ENCODE measurements at places on chromosomes 1 and 21.
A peak's percentile ranks its signal among the peaks of the same experiment; 100 is the strongest.

- no peak for DNase-seq
These were observed 28.5 kb upstream of the RLF start for GRCh38 chr1:40132383-40133311.

DNA sequence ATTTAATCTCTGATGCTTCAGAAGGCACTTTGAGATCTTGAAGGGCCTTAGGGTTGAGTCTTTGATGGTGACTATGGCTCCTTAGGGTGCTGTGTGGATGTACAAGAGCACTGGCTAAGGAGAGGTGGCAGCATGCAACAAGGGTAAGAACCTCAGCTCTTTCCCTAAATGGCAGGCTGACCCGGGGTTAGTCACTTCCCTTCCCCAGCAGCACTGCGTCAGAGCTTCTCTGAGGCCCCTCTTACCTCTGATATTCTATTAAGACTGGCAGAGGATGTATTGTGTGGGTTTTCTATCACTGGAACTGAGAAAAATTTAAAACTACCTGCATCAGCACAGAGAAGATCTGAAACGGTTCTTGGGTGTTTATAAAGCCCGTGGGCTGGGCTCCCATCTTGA lies 11.8 kb downstream of the C1orf116 start:
- DNase-seq = no peak

DNA sequence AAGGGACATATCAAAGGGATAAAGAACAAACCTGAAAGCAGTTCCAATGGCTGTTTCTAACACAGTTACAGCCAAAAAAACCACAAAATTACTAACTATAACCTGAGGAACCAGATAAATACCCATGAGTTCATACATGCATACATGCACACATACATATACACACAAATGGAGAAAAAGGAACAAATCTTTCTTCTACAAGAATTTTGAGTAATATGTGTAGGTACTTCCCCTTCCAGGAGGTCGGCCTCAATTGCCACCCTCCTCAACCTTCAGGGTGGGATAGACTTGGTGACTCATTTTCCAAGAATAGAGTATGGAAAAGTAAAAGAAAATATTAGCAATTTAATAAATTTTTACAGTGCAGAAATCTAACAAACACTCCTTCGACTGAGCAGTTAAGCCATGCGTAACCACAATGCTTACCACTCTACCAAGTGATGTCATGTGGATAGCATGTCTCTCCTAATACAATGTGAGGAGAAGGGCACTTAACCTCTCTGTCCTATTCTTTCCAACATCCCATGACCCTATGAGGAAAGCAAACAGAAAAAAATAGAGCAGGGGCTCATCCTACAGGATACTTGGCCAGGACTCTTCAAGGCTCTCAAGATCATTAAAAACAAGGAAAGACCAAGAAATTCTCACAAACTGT lies 243.0 kb upstream of the RUNX1 start:
- DNase-seq = no peak

- DNase-seq = peak; percentile 60
These were observed 27.9 kb downstream of the RGS5 start for GRCh38 chr1:163174524-163175437.

- no peak for DNase-seq
These were observed 10.9 kb upstream of the TTC22 start for GRCh38 chr1:54811739-54812655.

- no peak for DNase-seq
These were observed 13.0 kb upstream of the RNF19B start for GRCh38 chr1:32977546-32978087.

- DNase-seq = no peak
These were observed 1.5 kb downstream of the KIF1B start for GRCh38 chr1:10211805-10212410.

- no peak for DNase-seq
These were observed 317.9 kb upstream of the NFIA start for GRCh38 chr1:60764489-60764888.

GRCh38 chr1:112061056-112061455 lies 71.6 kb upstream of the KCND3 start:
- DNase-seq = no peak

DNA sequence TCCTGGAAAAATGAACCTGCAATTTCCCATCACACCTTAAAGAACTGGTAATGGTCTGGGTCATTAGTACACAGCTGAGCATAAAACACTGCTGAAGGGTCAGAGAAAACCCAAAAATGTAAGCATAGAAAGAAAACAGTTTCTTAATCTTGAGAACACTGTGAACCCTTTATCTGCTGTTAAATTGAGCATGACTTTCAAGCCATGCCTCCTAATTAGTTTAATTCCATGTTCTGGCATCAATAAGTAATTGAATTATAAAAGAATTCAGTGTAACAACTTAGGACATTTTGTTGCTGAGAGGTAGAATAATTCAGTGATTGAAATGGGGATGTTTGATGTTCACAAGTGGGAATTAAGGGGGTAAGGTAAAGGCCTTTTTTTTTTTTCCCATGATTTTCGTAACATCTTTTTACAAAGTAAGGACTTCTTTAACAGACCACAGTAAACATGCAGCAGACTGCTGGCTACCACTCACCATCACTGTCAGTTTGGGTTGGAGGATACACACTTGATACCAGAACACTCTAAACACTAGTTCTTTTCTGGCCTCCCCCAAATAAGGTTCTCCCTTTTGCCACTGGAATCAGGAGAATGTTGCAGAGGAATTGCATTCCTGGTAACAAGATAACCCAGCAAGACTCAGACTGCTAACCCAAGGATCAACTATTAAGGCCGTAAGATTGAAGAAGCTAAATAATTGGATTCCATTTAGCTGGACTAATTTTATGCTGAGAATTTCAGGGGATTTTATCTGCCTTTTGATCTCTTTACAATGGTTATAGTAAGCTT lies 3.0 kb downstream of the RWDD3 start:
- DNase-seq = no peak

DNA sequence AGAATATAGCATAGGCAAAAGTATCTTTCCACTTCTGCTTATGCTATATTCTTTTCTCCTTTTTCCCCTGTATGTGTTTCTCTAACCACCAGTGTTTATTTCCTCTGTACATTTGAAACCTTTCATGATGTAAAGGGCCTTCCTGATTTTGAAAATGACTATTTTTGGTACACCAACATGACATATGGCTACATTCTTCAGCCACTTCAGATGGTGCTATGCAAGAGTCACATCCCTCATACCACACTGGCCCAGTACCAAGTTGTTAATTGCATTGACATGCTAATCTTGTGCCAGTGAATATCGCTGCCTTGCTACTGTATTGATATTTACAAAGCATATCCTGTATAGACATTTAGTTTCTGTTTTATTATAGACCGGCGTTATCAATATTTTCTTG lies 408.7 kb downstream of the NCAM2 start:
- no peak for DNase-seq

DNA sequence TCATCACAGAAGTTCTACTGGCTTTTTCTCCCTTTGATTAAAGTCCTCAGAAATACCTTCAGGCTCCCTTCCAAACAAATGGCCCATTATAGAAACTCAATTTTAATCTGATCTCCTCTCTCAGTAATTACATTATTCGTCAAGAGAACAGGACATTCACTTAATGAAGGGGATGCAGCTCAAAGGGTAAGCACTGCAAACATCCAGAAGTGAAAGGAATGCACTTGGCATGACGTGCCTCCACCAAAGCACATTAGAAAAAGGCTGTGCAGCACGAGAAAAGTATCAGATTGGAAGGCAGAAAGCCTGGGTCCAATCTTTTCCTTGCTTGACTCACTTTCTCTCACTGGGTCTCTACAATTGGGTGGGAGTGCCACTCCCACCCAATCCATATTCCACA lies 222.6 kb upstream of the BEND5 start:
- no peak for DNase-seq

DNA sequence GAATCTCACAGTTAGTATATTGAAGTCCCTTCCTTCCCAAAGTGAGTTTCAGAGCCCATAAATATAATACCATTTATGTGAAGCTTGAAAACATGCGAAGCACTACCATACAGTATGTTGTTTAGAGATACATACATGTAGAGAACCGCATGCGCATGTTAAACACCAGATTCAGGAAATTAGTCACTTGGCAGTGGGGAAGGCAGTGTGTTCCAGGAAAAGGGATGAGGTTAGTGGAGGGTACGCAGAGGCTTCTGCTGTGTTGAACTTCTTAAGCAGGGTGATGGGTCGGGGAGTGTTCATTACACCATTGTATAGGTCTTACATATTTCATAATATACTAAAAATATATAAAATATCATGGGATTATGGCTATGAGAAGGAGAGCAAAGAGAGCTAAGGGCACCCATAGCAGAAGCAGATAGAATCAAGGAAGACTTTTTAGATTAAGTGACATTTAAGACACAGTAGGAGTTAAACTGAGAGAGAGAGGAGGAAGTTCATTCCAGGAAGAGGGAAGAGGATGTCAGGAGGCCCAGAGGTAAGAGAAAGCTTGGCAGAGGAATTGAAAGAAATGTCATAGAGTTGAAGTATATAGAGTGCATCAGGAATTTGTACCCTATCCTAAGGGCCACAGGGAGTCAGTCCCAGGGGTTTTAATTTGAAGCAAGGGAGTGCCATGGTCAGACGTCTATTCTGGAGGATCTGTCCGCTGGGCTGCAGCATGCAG lies 43.5 kb upstream of the SARS1 start:
- no peak for DNase-seq

- DNase-seq = no peak
These were observed 284.4 kb downstream of the VAV3 start for GRCh38 chr1:107680579-107680985.

DNA sequence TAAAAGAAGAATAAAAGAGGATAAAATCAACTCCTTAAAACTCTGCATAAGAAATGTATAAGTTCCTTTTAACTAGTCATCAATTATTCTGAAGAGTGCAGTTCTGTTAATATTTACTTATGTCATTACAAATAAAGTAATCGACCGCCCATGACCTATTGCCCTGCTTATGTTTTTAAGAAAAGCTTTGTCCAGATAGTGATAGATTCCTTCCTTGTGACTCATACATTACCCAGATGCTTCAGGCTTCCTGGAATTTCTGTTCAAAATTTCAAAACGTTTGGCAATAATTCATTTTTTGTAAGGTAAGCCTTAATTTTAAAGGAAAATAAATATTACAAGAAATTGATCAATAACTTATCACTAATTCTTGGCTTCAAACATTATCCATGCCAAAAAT lies 918.2 kb upstream of the ADGRL2 start:
- DNase-seq = no peak

- no peak for DNase-seq
These were observed 2.8 kb upstream of the NGF start for GRCh38 chr1:115340879-115341278.

GRCh38 chr21:38914528-38915293 lies 109.0 kb downstream of the ETS2 start:
- DNase-seq = no peak

Measured in stimulated activated naive CD8-positive, alpha-beta T cell treated with anti-CD3 and anti-CD28 coated beads, Interleukin-15, Interleukin-2, amounts not matched to agents 100 U/mL and 50 U/mL, for 24 hours (primary cell).